Stimulated activated CD4-positive, alpha-beta T cell treated with anti-CD3 and anti-CD28 coated beads, Interleukin-15, amount 100 ng/mL, for 1 hour (primary cell): ENCODE measurements at places on chromosomes 1 and 21.

DNA sequence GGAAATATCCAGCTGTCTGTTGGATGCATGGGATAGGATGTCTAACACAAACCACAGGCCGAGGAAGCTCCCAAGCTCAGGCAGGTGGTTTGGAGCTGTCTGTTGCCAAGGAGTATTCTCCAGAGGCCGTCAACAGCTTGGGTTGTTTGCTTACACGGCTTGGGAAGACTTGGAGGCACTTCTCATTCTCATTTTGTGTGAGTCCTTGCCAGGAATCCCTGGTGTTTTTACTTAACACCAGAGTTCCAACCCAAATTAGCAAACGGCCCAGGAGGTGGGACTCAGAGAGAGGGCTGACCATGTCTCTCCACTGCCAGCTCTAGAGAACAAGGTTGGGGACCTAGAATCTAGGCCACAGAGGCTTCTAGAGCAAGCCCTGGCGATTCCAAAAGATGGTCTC, 72.7 kb upstream of the FAM20B start:
- DNase-seq, result no peak

- no peak for DNase-seq
Measured at GRCh38 chr21:44571296-44571695, 2.2 kb upstream of the KRTAP10-4 start.

GRCh38 chr1:247189981-247190798, 18.4 kb upstream of the ZNF124 start:
- no peak for DNase-seq

GRCh38 chr1:159763686-159764085, 17.1 kb upstream of the DUSP23 start:
- no peak for DNase-seq

DNA sequence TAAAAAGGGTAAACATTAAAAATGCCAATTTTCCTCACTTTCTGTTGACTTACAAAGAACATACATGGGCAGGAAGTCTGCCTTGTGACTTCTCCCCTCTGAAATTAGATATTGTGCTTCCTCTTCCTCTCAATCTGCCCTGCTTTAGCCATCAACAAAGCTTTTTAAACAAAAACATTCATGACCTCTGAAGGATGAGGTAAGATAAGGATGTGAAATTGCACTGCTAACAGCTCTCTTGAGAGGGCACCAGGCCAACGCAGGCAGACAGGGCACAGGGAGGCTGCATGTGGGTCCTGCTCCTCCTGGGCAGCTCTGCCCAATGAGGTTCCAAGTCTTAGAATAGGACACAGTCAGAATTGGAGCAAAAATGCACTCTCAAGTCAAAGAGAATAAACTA, 62.1 kb downstream of the DEGS1 start:
- no peak for DNase-seq

DNA sequence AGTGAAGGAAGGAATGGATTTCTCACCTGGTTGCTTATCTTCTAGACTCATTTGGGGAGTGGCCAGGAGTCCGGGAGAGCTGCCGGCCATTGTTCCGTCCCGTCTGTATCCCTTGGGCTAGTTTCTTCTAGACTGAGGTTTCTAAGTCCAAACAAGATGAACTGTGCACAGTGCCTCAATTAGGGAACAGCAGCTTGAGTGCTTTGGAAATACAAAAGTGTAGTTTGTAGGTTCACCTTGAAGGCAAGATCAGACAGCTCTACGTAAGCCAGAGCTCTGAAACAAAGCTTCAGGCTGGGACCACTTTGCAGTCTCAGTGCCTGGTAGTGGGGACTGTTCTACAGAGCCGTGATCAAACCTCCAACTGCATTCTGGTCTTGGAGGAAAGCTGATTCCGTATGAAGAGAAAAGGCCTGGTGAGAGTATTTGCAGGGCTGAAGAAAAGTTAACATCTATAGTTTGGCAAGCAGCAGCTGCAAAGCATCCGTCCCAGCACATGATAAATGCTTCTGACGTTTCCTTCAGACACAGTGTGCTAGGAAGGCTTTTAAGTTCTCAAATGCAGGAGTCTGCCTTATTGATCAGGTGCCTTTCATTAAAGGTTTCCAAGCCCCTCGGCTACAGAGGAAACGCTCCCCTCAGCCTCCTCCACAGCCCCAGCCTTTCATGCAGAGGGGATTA, 432.8 kb downstream of the KIF26B start:
- DNase-seq, result no peak
